ENCODE measurements at places on chromosomes 2 and 18.

GRCh38 chr2:217995731-217996231, 7.0 kb downstream of the TNS1 start:
- DNase-seq = no peak

- no peak for DNase-seq
These were observed 153.4 kb downstream of the TNS1 start for GRCh38 chr2:217849154-217849975.

- DNase-seq = no peak
These were observed 129.6 kb upstream of the DNAJC10 start for GRCh38 chr2:182586426-182586825.

DNA sequence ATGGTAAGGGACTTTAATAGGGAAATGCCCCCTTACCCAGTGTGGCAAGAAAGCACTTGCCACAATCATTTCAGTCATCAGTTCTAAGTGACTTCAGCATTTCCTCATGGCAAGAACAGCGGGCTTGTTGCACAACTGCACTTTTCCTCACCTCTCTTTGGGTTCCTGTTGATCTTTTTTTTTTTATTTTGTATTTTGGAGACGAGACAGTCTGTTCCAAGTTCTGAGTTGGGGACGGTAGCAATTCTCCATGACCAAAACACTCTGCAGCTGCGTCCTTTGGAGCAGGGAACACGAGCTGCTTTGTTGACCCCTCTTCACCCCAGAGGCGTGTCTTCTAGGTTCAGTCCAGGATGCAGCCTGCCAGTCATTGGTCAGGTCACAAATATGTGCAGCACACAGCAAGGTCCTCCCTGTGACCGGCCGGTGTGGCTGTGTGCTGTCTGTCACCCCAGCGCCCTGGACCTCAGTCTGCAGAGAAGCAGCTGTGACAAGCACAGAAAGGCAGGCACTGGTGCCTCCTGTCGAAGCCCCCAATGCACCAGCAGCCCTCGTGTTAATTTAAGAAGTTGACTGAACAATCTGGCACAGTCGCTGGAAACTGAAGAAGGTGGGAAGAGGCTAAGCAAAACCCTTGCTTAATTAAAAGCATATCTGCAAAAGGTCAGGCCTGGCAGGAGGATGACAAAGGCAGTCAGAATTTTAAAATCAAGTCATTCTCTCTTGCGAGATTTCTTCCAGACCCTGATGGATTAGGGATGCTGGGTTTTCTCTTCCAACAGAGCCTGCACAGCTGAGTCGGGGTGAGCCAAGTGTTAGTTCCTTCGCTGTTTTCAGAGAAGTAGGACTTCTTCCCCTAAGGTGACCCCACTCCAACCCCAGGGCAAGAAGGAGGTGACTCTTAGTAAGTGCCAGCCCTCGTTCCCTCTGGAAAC, 96.7 kb upstream of the COPS8 start:
- DNase-seq = no peak

DNA sequence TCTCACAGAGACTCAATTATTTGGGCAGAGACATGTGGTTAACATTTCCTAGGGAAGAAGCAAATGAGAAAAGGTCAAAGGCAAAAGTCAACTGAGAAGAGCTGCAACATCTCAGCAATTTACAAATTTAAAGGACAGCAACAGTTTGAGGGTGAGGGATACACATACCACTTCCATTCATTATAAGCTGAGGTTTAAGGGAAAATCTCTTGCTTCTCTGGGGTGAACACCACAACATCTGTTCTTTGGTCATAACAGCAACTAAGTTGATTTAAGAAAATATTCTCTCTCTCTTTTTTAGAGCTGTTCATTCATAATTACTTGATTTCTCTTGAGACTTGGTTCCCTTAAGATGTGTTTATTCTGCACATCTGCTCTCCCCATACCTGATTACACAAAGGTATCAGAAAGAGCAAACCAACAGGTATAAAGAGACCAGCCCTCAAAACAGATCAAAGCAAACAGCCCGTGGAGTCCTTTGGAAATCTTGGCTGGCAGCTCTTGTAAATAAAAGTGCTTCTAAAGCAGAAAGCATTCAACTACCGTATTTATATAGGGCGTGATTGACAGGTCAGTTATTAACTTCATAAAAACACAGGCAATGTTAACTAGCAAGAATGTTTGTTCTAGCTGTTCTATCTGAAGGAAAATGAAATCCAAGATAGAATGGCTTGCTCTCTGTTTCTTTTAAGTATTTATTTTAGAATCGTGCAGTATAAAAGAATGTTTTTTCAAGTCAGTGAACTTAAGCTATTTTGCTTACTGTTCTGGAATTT, 132.8 kb downstream of the THADA start:
- DNase-seq = no peak

- no peak for DNase-seq
These were observed 26.3 kb upstream of the E2F6 start for GRCh38 chr2:11492244-11492643.

DNA sequence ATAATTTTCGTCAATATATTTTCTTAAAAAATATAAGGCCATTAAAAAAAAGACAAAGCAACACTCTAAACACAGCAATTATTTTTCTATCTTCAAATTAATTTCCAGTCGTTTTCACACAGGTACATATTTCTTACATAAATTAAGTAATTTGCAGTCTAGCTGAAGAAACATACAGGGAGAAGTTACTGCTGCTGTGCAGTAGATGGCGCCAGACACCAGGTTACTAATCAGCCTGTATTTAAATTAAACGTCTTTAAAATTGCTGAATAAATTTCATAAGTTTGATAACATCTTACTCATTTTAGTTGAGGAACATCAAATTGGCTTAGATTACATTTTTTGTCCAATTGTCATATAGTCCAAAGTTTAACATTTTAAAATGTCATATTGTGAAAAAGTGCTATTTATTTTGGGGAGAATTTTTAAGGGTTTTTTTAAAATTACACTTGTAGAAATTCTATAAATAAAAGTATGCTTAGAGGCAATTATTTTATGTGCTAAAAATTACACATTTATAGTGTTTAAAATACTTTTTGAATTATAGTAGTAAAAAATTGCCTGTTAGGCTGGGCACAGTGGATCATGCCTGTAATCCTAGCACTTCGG, 88.4 kb downstream of the PMAIP1 start:
- peak; percentile 5 for DNase-seq

- DNase-seq = no peak
These were observed 14.6 kb downstream of the ALPG start for GRCh38 chr2:232421189-232421785.

DNA sequence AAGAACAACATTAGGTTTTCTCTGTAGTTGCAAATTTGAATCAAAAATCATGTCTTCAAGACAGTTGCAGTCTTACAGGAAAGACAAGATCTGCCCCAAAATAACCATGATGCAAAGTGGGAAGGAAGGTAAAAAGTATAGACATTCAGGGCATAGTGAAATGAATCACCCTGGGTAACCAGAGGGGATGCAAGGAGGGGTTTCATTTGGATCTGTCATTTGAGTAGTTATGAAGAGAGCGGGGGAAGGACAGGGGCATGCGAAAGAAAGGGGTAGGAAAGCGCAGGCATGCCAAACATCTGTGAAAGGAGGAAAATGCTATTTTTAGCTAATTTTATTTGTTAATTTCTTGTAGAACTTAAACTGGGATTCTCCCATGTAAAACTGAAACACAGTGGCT, 219.1 kb upstream of the BOD1L2 start:
- no peak for DNase-seq

GRCh38 chr2:63425606-63426005, 162.7 kb downstream of the WDPCP start:
- DNase-seq = no peak

GRCh38 chr18:63079114-63079513, 240.5 kb downstream of the BCL2 start:
- DNase-seq = no peak

DNA sequence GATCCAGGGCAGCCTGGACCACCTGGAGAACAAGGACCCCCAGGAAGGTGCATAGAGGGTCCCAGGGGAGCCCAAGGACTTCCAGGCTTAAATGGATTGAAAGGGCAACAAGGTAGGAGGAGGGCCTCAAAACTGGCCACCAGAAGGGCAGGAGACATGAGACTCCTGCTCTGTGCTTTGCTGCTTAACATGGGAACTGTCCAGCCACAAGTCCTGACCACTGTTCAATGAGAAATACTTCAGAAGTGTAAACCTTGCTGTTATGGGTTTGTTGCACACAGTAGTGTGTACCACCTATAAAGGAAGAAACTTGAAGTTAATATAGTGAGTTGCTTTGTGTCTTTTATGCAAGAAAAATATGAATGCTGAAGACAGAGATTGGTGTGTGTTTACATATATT, 44.2 kb upstream of the MFF start:
- DNase-seq = no peak

- DNase-seq = no peak
These were observed 270.1 kb downstream of the ETAA1 start for GRCh38 chr2:67667054-67667908.

- DNase-seq = no peak
These were observed 63.3 kb upstream of the ASAP2 start for GRCh38 chr2:9143264-9143815.

GRCh38 chr18:77001041-77001440, 131.5 kb downstream of the MBP start:
- no peak for DNase-seq

GRCh38 chr2:119429225-119429981, 2.3 kb upstream of the TMEM37 start:
- DNase-seq = no peak

DNA sequence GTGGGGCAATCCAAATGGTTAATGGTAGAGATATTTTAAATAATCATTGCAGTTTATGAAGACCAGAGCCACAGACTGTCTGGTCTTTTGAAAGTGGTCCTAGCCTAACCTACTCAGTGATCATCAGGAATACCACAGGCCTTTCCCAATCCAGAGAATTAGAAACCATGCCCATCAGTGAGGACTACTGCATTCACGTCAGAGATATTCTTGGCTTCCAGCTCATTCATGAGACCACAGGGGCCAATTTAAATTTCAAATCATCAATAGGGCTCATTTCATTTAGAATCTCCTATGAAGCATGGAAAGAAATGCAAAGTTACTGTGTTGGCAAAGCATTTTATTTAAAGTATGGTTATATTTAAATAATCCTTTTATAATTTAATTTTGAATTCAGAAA, 362.3 kb upstream of the KCNJ3 start:
- DNase-seq = no peak

Measured in stimulated activated CD8-positive, alpha-beta memory T cell treated with anti-CD3 and anti-CD28 coated beads, Interleukin-4, amount 100 ng/mL, for 4 hours (primary cell).